ENCODE measurements at places on chromosomes 3 and 15. TPM values are rescaled to one million over a fixed set of nuclear protein-coding genes. Genes with fewer than 3 reads are reported as not detected.

The RPUSD2 gene
- total RNA-seq = 22.5 TPM

- peaks cover 25% of the 10 kb centered on the region for H3K27me3 ChIP-seq
- H3K4me1 ChIP-seq = no peaks in the 10 kb centered on the region
- DNase-seq = no peak
- H3K4me3 ChIP-seq = no peak overlapping the region
- no peak overlapping the region for H3K27ac ChIP-seq
- H3K36me3 ChIP-seq = no peaks in the 10 kb centered on the region
These were observed 110.9 kb downstream of the COL6A6 start for GRCh38 chr3:130627882-130628281.

- no peaks in the 10 kb centered on the region for H3K36me3 ChIP-seq
- H3K4me3 ChIP-seq = no peak overlapping the region
- H3K27me3 ChIP-seq = no peaks in the 10 kb centered on the region
- H3K4me1 ChIP-seq = no peaks in the 10 kb centered on the region
- no peak overlapping the region for H3K27ac ChIP-seq
These were observed 78.9 kb upstream of the SKOR1 start for GRCh38 chr15:67746450-67746849.

The WDR82 gene
- 89.7 TPM for total RNA-seq

GRCh38 chr15:77528968-77529319, 103.8 kb downstream of the LINGO1 start:
- no peak overlapping the region for H3K4me3 ChIP-seq
- peaks cover 8% of the 10 kb centered on the region for H3K4me1 ChIP-seq
- peaks cover 4% of the 10 kb centered on the region for H3K27me3 ChIP-seq
- H3K36me3 ChIP-seq = no peaks in the 10 kb centered on the region
- no peak for DNase-seq

DNA sequence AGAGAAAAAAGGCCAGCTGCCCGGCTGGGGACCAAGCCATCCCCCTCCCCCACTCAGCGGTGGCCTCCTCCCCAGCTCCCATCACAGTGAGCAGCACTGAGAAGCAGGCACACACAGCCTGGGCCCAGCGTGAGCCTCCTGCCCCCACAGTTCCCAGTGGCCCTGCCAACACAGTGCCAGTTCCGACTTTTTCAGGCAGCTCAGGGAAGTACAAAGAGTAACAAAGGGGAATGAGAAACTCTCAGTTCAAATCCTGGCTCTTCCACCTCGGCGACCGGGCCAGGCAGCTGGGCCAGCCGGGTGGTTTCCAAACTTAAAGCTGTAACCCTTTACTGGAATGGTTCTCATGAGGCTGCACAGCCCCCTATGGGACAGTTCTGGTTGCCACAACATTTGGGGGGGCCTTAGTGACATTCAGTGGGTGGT, 18.5 kb downstream of the TNK2 start:
- DNase-seq = no peak
- H3K4me1 ChIP-seq = peaks cover 9% of the 10 kb centered on the region
- H3K27me3 ChIP-seq = no peaks in the 10 kb centered on the region
- H3K36me3 ChIP-seq = no peaks in the 10 kb centered on the region

DNA sequence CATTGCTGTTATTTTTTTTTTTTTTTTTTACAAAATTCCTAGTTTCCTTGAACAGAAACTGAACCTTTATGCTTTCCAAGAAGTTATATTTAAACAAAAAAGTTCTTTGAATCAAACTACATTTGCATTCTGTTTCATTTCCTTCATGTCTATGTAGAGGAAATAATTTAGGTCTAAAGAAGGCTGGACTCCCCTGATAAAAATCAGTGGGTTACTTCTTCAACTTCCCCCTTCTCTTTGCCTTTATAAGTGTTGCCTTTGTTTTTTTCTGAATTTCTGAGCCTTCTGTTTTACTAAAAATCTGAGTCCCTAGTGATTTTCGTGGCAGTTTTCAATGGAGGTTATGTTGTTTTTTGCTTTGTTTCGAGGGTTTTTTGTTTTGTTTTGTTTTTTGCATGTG, 152.8 kb downstream of the CHDH start:
- no peak for DNase-seq
- no peaks in the 10 kb centered on the region for H3K4me1 ChIP-seq
- peaks cover 30% of the 10 kb centered on the region for H3K27me3 ChIP-seq
- H3K36me3 ChIP-seq = no peaks in the 10 kb centered on the region
- H3K4me3 ChIP-seq = no peak overlapping the region
- no peak overlapping the region for H3K27ac ChIP-seq
